ENCODE measurements at places on chromosomes 6 and 20. TPM values are rescaled to one million over a fixed set of nuclear protein-coding genes. Genes with fewer than 3 reads are reported as not detected.

GRCh38 chr6:31423550-31423949 lies 20.2 kb downstream of the MICA start:
- no peak overlapping the region for H3K27ac ChIP-seq
- DNase-seq = no peak
- H3K27me3 ChIP-seq = no peaks in the 10 kb centered on the region
- H3K4me3 ChIP-seq = no peak overlapping the region
- H3K36me3 ChIP-seq = no peaks in the 10 kb centered on the region

DNA sequence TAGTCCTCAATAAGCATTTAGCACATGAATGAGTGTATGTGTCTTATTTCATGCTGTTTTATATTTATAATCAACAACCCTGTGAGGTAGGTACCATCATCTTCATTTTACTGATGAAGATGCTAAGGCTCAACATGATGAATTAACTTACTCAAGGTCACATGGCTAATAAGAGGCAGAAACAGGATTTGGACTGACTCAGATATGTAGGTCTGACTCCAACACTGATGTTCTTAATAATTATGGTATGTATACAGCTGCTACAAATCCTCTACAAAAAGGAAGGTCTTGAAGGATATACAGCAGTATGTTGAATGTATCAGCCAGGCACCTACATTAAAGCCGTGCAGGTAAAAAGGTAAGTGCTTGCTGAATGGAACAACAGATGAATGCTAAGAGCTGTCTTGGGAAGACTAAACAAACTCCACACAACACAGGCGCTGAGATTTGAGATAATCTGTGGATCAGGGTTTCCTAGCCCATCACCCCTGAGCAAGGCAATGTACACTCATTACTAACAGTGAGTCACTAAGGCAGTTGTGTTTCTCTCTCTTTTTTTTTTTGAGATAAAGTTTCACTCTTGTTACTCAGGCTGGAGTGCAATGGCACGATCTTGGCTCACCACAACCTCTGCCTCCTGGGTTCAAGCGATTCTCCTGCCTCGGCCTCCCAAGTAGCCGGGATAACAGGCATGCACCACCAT lies 31.9 kb downstream of the TTI1 start:
- H3K4me1 ChIP-seq = peaks cover 15% of the 10 kb centered on the region
- DNase-seq = no peak
- peaks cover 56% of the 10 kb centered on the region for H3K36me3 ChIP-seq
- no peak overlapping the region for H3K27ac ChIP-seq
- no peaks in the 10 kb centered on the region for H3K27me3 ChIP-seq

DNA sequence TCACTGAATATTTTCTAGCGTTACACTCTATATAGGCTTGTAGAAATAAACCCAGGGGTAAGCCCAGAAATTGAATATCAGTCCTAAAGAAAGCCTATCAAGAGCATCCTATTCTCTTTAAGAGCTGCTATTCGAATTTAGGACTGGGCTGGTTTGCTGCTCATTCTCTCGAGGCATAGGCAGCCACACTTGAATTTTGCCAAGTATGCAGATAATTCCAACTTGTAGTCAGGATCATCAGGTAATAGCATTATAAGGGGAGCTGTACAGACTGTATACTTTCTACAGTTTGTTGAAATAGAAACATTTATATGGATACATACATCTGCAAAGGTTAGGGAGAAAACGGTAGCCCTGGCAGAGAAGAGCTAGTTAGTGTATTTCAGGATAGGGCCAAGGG lies 2.1 kb upstream of the ZBTB2 start:
- peak overlapping the region; percentile 3 for H3K27ac ChIP-seq
- peaks cover 32% of the 10 kb centered on the region for H3K4me1 ChIP-seq
- H3K36me3 ChIP-seq = peaks cover 14% of the 10 kb centered on the region
- H3K4me3 ChIP-seq = peak overlapping the region; percentile 97
- no peak for DNase-seq
- no peaks in the 10 kb centered on the region for H3K27me3 ChIP-seq

DNA sequence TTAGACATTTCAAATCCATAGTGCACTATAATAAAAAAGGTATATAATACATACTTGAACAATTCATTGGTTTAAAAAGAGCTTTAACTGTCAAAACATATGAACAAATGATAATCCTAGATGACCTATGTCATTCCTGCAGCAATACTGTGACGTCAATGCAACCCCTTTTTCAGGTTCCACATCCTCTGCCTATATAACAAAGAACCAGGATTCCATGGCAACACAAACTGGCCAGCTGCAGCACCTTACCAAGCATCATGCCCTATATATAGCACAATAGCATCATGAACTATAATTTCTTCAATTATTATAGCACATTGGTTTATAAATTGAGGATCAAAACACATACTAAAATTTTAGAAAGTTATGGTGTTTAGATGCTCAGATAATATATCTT lies 578 bp upstream of the PTCHD4 start:
- H3K27ac ChIP-seq = no peak overlapping the region
- no peak for DNase-seq
- no peak overlapping the region for H3K4me3 ChIP-seq
- H3K27me3 ChIP-seq = no peaks in the 10 kb centered on the region
- no peaks in the 10 kb centered on the region for H3K4me1 ChIP-seq

- no peak overlapping the region for H3K4me3 ChIP-seq
- peaks cover 27% of the 10 kb centered on the region for H3K4me1 ChIP-seq
- no peak overlapping the region for H3K27ac ChIP-seq
- H3K27me3 ChIP-seq = no peaks in the 10 kb centered on the region
- no peak for DNase-seq
- H3K36me3 ChIP-seq = no peaks in the 10 kb centered on the region
These were observed 44.7 kb downstream of the NCOA3 start for GRCh38 chr20:47546184-47547033.

TBX18 gene
- 14.6 TPM for total RNA-seq

THBD gene
- total RNA-seq = not detected
